H7 (cell line): ENCODE measurements at places on chromosomes 1 and 21.

DNA sequence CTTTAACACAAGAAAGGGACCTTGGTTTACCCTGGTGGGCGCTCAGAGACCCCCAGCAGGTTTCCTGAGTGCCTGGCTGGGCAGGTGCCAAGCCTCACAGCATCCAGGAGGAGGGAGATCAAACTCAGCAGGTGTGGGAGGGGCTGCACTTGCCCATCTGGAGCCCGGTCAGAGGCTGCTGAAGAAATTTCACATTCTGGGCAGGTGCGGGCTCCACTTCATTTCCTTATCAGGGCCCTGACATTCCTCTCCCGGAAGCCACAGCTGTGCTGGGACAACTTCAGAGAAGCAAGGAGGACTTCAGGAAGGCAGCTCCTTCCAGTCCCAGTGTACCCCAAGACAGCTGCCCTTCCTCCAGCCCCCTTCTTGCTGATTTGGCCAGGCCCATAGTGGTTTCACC, 82.9 kb downstream of the ITPKB start:
- DNase-seq = peak; percentile 61

DNA sequence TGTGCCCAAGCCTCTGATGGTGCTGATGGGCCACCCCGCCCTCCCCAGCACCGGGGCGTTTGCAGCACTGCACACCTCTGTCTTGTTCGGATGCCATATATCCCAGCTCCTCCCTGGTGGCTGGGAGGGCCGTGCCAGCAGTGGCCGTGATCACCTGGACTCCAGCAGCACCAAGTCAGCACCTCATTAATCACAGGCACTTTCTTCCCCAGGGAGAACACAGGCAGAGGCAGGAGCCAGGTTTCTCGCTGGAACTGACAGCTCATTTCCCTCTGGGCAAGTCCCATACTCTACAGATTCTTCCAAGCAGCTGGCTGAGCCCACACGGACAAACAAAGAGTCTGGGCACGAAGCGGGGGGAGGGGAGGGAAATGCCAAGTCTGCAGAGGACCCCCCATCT, 141.7 kb upstream of the EDN2 start:
- no peak for DNase-seq

DNA sequence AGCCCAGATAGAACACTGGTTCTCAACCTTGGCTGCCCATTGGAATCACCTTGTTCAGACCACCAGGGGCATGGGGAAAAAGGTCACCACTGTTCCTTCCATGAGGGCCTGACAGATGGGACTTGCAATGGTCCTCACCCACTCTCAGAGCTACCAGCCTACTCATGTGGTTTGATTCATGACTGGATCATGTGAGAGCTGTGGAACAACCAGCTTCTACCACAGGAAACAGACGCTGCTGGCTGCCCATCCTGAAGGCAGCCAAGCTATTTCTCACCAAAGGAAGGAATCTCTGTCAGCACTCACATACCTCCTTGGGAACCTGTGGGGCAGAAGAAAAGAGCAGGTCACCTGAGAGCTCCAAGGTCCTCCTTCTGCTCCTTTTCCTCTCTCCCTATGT, 53.6 kb downstream of the CAPN8 start:
- DNase-seq = no peak

DNA sequence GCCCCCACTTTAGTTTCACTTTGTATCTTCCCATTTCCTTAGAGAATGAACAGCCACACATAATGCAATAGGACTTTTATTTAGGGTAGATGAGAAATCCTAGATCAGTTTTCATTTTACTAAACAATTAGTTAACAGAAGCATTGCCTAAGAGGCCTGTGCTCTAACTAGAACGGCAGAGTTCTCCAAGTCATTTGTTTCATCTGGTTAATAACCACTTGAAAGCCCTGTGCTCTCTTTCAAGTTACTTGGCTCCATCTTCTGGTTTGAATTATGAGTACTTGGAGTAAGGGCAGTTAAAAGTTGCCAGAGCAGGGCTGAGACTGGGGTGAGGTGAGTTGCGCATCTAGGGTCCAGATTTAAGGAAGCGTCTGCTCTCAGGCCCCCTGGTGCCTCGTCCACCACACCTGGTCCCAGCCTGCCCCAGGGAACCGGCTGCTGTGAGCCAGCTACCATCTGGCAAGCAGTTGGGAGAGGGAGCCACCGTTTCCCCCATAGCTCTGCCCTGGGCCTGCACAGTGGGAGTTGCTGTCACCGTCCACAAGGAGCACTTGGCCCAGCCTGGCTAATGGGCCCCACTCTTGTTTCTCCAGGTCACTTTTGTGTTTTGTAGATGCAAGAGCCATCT, 18.1 kb upstream of the SLC44A3 start:
- DNase-seq = peak; percentile 43

DNA sequence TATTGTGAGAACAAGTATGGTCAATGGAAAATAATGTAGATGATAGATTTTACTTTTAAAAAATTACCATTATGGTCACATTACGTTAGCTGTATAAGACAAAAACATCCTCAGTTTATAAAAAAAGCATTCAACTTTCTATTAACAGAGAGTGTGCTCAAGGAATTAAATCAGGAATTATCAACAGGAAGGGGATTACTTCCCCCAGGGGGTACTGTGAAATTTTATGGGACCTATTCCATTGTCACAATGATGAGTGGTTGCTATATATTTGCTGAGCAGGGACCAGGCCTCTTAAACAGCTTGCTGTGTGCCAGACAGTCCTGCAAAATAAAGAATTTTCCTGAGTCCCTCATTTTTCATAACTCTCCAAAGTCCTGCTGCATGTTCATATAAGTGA, 21.2 kb downstream of the JAM2 start:
- DNase-seq = no peak

DNA sequence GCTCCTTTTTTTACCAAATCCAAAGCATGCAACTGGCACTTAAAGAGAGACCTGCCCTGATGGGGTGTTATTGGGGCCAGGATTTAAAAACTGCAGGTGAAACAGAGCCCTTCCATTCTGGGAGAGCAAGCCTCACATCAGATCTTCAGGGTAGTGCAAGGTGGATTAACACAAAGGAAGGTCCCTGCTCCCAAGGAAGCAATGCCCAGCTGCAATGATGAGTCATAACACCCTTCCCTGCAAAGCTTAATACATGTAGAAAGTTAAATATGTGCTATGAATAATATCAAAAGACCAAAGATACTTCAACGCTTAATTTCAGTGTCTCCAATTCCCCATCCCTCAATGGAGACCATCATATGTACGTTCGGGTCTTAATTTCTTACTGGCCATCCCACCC, 508.0 kb downstream of the OMA1 start:
- DNase-seq = no peak

GRCh38 chr1:118381197-118381869, 196.3 kb upstream of the SPAG17 start:
- no peak for DNase-seq

DNA sequence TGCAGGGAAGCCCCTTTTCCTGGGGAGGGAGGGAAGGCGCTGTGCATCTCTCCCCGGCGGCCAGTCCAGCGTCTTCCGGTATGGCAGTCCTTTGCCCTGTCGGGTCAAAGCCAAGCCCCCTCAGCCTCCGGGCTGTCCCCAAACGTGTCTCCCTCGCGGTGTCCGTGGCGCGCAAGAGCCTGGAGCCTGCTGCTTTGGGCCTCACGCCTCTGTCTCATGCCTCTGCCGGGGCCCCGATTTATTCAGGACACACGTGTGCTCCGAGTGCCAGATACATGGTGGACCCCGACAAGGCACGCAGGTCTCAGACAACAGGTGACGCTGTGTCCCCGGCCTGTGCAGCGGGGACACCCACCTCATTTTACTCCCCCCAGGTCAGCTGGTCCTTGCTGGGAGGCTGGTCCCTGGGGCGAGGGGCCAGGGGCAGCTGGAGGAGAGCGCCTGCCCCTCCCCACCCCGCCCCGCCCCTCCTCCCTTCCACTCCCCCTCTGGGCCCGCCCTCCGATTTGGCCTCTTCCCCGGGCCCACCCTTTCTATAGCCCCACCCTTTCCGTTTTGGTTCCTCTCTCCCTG, 176.7 kb downstream of the CAMTA1 start:
- DNase-seq = no peak

- DNase-seq = no peak
Observed at GRCh38 chr1:48659801-48660200, 116.9 kb downstream of the BEND5 start.

GRCh38 chr1:38047603-38048141, 1.1 kb upstream of the POU3F1 start:
- peak; percentile 88 for DNase-seq

DNA sequence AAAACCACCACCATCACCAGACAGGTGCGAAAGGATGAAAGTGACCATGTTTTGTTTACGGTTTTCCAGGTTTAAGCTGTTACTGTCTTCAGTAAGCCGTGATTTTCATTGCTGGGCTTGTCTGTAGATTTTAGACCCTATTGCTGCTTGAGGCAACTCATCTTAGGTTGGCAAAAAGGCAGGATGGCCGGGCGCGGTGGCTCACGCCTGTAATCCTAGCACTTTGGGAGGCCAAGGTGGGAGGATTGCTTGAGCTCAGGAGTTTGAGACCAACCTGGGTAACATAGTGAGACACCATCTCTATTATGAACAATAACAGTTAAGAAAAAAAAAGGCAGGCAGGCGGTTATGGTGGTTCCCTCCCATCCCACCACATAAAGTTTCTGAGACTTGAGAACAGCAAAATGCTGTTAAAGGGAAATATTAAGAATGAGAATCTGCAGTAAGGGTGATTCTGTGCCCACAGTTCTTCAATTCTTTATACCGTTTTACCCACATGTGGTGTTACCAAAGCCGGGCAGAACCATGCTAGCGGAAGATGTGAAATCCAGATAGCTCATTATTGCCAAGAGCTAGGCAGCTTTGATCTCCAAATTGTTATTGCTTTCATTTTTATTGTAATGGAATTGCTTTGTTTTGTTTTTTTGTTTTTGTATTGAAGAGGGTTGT, 34.5 kb upstream of the TDRD10 start:
- DNase-seq = no peak

DNA sequence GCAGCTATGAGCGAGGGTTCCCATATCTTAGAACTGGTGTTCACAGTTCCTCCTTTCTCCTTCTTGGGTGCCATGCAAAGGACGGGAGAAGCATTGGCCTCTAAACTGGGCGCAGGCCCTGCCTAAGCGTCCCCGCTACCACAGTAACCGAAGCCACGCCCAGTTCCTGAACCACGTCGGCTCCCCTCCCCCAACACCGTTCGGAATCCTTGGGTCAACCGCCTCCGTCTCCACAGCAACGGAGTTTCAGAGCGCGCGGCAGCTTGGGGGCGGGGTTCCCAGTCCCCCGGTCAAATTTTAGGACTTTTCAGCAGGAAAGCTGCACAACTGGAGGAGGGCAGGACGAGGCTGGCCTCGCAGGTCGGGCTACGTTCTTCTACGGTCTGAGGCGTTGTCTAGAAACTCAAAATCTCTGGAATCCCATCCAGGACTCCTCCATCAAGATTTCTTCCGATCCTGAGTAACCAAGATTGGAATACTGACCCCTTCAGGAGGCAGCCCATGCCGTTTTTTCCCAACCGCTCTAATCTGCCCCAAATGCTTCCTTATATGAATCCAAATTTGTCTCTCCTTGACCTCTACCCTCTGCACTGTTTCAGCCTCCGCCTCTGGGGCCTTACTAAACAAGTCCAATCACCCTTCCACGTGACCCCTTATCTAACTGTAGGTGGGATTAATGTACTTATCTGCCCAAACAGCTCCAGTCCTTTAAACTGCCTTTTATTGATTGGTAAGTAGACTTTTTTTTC, at the start of gene SPAG17:
SPAG17 (minus strand) TSS at position 145 of the 749 bp plus-strand sequence; CDS start at position 74, 71 bp downstream.
- peak; percentile 86 for DNase-seq

GRCh38 chr1:118945489-118945888, 42.7 kb downstream of the TBX15 start:
- no peak for DNase-seq

- DNase-seq = no peak
Observed at GRCh38 chr1:59177756-59178155, 119.1 kb upstream of the FGGY start.

DNA sequence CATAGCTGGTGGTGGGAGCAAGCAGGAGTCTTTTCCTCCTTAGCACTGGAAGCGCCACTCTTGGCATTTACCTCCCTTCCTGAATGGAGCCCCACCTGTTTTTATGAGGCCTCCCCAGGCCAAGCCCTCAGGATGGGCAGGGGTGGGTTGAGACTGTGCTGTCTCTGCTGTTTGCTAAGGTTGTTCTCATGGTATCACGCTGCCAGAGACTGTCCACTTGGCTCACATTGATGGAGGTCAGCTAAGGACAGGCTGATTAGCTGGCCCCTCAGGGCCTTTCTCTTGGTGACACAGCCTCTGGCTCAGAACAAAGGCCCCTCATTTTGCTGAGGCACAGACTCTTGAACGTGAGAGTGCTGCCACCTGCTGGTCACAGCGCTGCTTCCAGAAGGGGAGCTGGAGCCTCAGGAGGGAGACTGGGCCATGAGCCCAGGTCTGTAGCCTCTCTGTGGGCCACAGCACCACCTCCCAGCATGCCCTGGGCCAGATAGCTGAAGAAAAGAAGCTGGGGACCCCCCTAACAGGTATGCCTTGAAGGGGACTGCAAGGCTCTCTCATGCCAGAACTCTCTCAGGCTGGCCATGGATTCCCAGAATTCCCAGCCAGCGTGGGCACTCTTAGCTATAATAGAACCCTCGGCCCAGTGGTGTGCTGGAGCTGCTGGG, 85.6 kb downstream of the CD58 start:
- peak; percentile 84 for DNase-seq

GRCh38 chr21:25491267-25491666, 116.0 kb downstream of the MRPL39 start:
- no peak for DNase-seq
